ENCODE measurements at places on chromosomes 7 and 10.

GRCh38 chr10:114683593-114683992 is 25.5 kb upstream of the ABLIM1 start:
- DNase-seq = no peak

GRCh38 chr10:104331208-104331838 is 6.9 kb downstream of the ITPRIP start:
- no peak for DNase-seq

- no peak for DNase-seq
These were observed 53.8 kb downstream of the PARP12 start for GRCh38 chr7:140008755-140009610.

DNA sequence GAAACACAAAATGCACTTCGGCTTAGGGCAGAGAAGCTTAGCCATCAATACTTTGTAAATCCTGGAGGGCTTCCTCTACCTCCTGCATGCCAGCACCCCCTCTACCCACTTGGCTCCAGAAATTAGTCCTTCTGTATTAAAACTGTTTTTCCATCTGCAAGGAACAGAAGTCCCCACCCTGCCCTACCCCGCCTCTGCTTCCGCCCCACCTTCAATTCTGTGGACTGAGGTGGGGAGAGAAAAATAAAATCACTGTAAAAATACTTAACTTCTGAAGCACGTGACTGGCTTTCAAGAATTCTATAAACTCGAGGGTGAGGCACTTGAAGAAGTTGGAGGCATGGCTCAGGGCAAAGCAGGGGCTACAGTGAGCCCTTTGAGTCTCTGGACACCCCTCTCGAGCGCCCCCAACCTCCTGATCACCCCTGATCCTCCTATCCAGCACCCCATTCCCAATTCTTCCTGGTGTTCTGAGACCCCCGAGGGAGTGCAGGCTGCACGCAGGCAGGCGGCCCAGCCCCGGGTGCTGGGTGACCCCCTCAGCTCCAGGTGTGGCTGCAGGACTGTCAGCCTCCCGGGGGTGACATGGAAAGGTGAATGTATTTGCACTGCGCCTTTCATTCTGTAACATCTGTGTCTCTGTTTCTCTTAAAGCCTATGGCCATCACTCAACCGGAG is 7.3 kb upstream of the KIAA1217 start:
- no peak for DNase-seq

- no peak for DNase-seq
These were observed 165.9 kb downstream of the AUTS2 start for GRCh38 chr7:69764147-69764546.

DNA sequence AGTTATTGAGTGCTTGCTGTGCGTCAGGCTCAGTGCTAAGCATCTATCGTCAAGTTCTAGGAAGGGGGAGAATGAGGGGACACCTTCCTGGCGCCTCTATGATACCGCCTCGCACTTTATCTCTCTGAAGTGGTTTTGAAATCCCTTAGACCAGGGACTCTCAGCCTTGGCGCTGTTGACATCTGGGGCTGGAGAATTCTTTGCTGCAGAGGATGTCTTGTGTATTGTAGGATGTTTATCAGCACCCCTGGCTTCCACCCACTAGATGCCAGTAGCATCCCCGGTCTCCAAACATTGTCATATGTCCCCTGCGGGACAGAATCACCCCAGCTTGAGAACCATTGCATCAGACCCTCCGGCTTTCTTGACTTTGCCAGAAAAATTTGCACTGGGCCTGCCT is 285.5 kb downstream of the CCDC3 start:
- no peak for DNase-seq

DNA sequence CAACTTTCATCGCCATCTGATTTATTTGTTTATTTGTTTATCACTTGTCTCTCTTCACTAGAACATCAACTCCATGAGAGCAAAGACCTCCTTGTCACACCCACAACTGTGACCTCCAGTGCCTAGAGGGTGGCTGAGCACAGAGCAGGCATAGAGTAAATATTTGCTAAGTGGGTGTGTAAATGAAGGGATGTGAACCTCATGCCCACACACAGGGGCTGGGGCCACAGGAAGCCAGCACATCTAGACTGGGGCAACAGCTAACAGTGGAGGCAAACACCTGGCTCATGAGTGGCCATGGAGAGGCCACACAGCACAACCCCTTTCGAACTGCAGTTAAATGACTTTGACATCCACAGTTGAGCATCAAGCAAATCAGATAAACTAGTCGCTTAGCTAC is 39.8 kb downstream of the AKR1B1 start:
- DNase-seq = no peak

DNA sequence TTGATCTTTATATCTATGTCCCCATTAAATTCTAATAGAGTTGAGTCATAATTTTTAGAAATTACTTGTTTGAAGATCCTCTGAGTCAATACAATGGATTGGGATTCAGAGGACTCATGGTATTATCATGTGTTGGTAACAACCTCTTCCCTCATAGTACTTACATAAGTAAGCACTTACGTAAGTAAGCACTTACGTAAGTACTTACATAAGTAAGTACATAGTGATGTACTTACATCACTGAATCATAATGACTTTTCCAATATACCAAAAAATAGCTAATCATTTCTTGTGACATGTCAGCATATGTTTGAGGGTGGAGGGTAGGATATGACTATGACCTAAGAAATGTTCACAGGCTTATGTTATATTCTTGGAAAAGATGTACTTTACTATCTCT is 740.5 kb downstream of the SORCS1 start:
- DNase-seq = no peak

DNA sequence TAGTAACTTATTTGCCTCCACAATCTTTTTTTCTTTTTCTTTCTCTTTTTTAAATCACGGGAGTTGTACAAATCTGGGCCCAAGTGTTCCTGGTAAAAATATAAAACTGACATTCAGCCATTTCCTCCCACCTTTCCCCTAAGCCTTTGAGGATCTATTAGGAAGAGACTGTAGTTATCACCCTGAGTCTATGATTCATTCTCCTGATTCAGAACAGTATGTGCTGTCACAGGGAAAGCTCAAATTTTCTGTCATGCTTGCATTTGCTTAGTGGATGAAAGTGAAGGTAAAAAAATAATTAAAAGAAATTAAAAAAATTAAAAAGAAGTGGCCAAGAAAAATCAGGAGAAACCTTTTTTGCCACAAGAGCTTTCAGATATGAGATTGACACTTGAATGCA is 71.7 kb downstream of the KIF20B start:
- DNase-seq = no peak

DNA sequence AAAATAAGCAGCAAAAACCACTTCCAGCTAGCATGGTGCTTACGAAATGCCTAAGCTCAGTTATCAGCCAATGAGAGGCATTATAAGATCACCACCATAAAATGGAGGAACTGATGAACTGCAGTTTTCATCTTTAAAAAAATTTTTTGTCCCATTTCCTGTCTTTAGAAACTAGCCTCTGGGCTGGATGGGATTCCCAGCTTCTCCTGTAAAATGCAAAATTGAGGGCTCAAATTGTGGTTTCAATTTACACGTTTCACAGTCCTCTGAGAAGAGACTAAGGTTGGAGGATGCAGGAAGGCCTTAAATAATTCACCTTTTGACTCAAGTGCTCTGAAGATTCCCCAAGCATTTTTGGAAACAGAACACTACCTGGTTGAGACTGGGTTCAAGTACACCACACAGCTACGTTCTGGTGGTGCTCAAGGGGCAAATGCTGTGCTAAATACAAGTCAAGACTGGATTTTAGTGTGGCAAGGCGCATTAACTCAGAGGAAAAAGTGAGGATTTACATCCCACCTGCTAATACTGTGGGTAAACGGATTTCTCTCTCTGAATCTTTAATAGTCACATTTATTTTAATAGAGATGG is 951 bp downstream of the ZNF25 start:
- DNase-seq = no peak

DNA sequence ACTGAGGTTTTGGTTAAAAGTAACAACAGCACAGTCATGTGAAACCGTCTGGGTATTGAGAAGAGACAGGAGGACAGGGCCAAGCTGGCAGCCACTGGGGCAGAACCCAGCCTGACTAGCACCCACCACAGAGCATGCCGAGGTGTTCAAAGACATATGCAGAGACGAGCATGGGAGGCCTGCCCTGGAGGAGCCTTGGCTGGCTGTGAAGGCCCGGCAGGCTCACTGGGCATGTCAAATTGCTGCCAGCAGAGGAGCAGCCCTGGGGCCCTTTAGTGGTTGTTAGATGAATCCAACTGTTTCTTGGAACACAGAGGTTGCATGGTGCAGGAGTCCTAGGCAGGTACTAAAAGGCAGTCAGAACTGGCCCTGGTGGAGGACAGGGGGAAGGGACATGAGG is 5.0 kb upstream of the GDF2 start:
- no peak for DNase-seq

- no peak for DNase-seq
These were observed 138.4 kb upstream of the FEZF1 start for GRCh38 chr7:122442929-122443328.

DNA sequence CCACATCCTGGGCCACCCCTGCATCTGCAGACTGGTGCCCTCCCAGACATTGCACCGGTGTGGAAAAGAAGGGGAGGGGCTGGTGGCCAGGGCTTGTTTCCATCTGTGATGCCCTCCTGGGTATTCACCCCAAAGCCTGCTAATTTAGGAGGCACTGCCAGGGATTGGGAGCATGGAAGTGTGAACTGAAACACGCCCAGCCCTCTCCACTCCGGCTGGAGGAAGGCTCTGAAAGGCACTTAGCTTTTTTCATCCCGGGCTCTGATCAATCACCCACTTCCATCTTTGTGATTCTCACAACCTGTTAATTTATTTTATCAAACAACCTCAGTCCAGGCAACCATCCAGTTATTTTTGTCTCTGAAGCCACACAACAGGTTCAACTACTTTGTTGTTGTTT is 20.9 kb upstream of the CPXM2 start:
- no peak for DNase-seq

GRCh38 chr7:42994096-42994495 is 61.9 kb downstream of the MRPL32 start:
- no peak for DNase-seq

DNA sequence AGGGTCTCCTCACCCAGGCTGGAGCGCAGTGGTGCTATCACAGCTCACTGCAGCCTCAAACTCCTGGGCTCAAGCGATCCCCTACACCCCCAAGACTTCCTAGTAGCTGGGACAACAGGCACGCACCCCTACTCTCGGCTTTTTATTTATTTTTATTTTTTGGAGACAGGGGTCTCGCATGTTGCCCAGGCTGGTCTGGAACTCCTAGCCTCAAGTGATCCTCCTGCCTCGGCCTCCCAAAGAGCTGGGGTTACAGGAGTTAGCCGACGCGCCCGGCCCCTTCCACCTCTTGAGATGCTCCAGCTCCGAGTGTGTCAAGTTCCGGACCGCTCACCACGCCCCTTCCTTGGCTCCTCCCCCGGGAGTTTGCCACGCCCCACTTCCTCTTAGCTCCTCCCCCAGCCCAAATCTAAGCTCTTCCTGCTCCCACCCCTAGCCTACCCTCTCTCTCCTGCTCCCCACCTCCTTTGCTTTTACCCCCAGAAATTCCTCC is 6.3 kb downstream of the NAT16 start:
- peak; percentile 44 for DNase-seq

DNA sequence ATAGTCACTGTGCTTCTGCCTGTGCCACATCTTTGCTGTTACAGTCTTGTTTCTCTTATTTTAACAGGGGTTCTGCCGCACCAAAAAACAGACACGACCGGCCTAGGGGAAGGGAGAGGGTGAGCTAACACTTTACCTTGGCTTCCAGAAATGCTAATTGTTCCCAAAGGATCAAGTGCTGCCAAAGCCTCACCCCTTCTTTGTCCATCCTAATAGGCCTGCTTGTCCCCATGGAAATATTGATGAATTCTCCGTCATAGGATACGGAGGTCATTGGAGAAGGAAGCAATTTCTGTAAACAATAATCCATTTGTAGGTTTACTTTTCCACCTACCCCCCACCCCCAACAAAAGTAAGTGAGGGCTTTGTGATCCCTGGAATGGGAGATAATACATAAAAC is 567.3 kb downstream of the KCNMA1 start:
- DNase-seq = no peak

- DNase-seq = no peak
These were observed 15.2 kb downstream of the SRI start for GRCh38 chr7:88204525-88205110.

GRCh38 chr7:26191974-26192479 is 8.5 kb downstream of the HNRNPA2B1 start:
- DNase-seq = no peak

GRCh38 chr10:71852355-71852937 is 1.4 kb upstream of the PSAP start:
- no peak for DNase-seq

- no peak for DNase-seq
These were observed 2.9 kb downstream of the CAV2 start for GRCh38 chr7:116502201-116503096.

GRCh38 chr7:131164025-131164925 is 163.4 kb upstream of the MKLN1 start:
- no peak for DNase-seq

- no peak for DNase-seq
These were observed 553.3 kb upstream of the FZD8 start for GRCh38 chr10:36195364-36195763.

- DNase-seq = no peak
These were observed 12.7 kb downstream of the LOXL4 start for GRCh38 chr10:98255146-98255877.

GRCh38 chr10:133520193-133520738 is 6.9 kb upstream of the CYP2E1 start:
- no peak for DNase-seq

- DNase-seq = peak; percentile 75
These were observed 2.0 kb upstream of the LZTS2 start for GRCh38 chr10:100997360-100998182.

GRCh38 chr7:121643320-121643719 is 229.6 kb upstream of the PTPRZ1 start:
- DNase-seq = no peak

- no peak for DNase-seq
These were observed 32.6 kb downstream of the CDH23 start for GRCh38 chr10:71429304-71429703.

- DNase-seq = no peak
These were observed 40.3 kb downstream of the CYTH3 start for GRCh38 chr7:6232116-6232515.

GRCh38 chr10:48444266-48444665 is 137.8 kb downstream of the MAPK8 start:
- DNase-seq = no peak

DNA sequence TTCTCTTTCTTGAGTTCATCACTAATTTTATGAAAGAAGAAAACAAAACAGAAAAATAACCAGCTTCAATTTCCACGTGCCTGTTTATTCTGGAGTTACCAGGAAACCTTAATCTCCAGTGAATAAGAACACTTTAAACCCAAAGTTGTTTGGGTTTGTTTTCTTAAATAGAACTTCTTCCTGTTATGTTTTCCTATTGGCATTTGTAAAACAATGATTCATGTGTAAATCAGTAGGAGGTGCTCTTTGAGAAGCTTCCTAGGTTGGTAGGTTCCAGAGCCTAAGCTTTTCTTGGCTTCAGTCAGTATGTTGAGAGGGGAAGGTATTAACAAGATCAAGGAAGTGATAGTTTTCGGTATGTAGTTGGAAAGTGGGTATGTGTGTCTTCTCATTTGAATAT is 119.0 kb downstream of the BICC1 start:
- DNase-seq = no peak

GRCh38 chr7:36653008-36653662 is 71.2 kb downstream of the AOAH start:
- DNase-seq = no peak

Data from neural crest cell (in vitro differentiated cells).